Iris pigment epithelial cell (primary cell): ENCODE measurements at places on chromosomes 2 and 18.

DNA sequence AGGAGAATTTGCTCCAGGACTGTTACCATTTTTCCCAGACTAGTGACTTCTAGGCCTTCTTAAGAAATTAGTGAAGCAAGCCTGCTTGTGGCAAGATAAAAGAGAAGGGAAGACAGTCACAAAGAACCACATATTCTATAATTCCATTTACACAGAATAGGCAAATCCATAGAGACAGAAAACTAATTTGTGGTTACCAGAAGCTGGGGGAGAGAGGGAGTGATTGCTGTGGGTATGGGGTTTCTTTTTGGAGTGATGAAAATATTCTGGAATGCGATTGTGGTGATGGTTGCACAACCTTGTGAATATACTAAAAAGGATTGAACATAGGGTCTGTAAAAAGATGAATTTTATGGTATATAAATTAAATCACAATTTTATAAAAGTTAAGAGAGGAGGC is 37.5 kb upstream of the SIX2 start:
- peak; percentile 46 for DNase-seq

GRCh38 chr2:84894131-84894586 is 11.3 kb upstream of the TMSB10 start:
- DNase-seq = no peak

- no peak for DNase-seq
Measured at GRCh38 chr2:55001716-55002115, 48.5 kb downstream of the RTN4 start.

- DNase-seq = no peak
Measured at GRCh38 chr2:79271456-79271855, 111.9 kb upstream of the REG3A start.

DNA sequence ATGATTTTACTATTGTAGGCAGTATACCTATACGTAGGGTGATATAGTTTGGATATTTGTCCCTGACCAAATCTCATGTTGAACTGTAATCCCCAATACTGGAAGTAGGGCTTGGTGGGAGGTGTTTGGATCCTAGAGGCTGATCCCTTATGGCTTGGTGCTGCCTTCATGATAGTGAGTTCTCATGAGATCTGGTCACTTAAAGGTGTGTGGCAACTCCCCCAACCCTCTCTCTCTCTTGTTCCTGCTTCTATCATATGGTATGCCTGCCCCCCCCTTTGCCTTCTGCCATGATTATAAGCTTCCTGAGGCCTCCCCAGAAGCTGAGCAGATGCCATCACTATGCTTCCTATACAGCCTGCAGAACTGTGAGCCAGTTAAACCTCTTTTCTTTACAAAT is 1.7 kb upstream of the SERPINB10 start:
- no peak for DNase-seq

DNA sequence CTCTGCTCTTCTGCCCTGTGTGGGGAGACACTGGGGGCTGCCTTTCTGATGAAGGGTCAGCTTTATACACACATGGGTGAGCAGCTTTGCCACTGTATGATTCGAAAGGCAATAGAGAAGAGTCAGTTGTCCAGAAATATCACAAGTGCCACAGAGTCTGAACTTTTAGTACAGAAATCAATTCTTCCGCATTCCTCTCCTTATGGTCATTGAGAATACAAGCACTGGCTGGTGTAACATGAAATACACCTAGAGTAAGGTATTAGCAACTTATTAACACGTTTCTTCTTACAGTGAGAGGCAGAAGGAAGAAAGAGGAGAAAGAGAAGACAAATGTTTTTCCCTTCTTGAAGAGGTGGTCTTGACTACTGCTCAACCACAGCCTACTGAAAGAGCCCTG is 579.2 kb downstream of the ZEB2 start:
- DNase-seq = no peak

DNA sequence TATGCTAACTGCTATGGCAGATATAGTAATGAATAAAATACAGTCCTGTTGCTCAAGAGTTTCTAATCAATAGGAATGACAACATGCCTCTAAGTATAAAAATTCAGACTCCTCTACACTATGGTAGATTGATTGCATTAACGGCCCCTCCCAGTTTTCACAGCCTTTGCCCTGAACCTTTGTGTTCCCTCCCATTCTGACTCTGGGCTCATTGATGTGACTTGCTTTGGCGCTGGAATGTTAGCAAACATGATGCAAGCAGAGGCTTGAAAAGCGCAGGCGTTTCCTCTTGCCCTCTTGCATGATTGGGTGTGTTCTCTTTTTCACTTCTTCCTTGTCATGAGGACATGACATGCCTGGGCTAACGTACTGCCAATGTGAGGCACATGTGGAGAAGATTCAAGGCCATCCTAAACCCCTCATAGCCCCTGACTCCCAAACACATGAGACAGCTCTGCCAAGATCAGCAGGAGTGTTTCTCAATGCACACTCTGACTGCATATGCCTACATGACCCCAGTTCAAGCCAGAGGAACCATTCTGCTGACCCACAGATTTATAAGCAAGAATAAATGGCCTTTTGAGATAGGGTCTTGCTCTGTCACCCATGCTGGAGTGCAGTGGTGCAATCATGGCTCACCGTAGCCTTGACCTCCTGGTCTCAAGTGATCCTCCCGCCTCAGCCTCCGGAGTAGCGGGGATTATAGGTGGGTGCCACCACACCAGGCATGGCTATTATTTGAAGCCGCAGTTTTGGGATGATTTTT is 49.7 kb upstream of the CD28 start:
- peak; percentile 40 for DNase-seq

GRCh38 chr2:182132605-182133004 is 147.0 kb downstream of the PPP1R1C start:
- DNase-seq = peak; percentile 14

DNA sequence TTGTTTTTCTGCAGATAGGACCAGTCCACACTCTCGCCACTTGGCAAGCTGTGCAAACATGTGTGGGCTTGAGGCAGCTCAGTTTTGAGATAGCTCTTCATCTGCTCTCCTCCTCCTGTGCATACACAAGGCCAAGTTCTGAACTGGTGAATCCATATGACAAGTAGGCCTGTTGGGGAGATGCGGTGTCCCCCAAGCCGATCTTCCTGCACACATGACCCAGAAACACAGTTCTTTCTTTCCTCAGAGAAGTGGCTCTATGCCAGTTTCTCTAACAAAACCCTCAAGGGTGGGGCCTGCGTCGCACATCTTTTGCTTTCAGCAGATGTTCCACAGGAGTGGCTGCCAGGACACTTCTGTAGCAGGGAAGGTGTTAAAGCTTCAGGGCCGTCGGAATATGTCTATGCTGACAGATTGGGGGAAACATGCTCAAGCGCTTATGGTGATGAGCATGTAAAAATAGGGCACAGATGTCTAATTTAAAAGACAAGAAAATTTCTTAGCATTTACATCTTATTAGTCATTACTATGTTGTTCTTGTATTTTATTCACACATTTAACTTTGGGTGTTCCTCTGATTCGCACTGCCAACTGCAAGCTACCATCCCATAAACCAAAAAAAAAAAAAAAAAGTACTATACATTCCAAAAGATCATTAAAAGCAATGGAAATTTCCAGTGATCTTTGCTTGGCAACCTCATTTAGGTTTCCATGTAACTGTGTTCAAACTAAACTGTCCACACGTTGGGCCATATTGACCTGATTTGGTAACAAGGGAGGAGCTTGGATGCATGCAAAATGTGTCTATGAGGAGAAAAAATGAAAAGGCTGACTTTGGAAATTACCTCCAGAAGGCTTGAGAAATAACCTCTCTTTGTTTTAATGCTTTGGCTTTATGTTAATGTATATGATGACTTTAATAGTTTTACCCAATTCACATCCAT is 1055.5 kb upstream of the KLHL29 start:
- DNase-seq = no peak

DNA sequence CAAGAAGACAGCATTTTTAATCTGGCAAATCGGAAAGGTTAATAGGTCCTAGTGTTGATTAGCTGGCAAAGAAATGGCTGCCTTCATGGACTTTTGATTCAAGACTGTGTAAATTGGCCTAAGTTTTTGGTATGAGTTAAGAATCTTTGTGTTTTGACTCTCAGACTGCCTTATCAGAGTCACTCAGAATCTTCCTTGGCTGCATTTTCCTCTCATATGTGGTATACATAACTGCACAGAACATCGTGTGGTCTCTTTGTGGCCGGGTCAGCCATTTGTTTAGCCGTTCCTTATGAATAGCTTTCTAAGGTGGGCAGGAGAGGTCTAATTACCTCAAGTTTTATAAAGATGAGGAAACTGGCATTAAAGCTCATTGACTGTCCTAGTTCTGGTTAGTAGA is 30.1 kb downstream of the CAB39 start:
- no peak for DNase-seq

GRCh38 chr18:56647071-56647470 is 4.1 kb upstream of the WDR7 start:
- no peak for DNase-seq

DNA sequence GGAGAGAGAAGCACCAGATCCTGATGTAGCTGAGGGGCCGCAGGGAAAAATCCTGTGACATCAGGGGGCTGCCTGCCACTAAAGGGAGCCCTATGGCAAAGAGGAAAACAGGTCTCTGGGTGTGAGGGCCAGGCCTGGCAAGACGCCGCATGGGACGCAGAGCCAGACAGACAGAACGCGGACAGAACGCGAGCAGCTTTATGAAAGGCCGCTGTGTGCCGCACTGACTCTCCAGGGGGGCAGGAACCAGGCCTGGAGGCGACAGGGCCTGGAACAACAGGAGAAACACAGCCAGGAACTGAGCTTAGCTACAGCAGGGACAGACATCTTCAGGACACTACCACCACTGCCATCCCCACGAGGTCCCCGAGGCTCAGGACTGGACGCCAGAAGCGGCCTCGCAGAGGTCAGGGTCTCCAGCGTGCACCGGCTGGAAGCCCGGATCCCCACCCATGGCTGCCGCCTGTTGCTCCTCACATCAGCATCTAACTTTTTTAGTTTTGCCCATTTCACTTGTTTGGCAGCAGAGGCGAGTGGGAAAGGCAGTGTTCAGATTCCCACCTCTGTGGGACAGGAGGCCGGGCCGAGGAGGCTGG is 131.6 kb downstream of the VAPA start:
- DNase-seq = no peak

DNA sequence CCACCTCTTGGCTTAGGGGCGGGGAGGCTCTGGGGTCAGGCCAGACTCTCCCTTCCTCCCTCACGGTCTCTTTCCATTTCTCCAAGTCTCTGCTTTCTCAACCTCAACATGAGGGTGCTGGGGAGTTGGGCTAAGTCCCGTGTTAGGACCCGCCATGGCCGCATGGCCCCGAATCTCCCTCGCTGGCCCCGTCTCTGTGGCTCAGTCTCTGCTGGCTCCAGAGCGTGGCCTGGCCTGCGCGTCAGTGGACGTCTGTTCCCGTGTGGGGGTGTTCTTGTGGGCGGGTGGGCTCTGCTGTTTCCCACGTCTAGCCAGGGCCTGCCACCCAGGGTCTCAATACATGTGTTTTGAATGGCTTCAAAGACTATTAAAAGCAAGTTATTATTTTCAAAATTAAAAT is 12.4 kb downstream of the ALLC start:
- no peak for DNase-seq

- peak; percentile 94 for DNase-seq
Measured at GRCh38 chr2:164757934-164758695, 83.5 kb downstream of the COBLL1 start.

DNA sequence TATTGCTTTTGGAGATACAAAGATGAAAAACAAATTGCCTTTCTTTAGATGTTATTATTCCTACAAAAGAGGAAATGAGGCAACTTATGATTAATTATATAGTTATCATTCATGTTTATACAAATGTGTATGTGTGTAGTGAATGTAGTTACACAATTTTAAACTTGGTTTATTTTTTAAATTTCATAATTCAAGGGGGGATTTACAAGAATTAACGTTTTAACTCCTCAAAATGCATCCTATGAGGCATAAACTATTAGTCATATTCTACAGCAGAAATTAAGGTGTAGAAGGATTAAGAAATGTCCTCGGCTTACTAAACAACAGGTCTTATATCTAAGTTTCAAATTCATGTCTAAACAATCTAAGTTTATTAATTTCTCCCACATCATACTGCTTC is 1545.8 kb downstream of the LRP1B start:
- peak; percentile 28 for DNase-seq

- no peak for DNase-seq
Measured at GRCh38 chr2:71807581-71808451, 339.8 kb downstream of the CYP26B1 start.

- no peak for DNase-seq
Measured at GRCh38 chr2:60735496-60736250, 20.4 kb upstream of the PAPOLG start.

GRCh38 chr2:11899264-11899818 is 152.9 kb downstream of the LPIN1 start:
- peak; percentile 86 for DNase-seq

DNA sequence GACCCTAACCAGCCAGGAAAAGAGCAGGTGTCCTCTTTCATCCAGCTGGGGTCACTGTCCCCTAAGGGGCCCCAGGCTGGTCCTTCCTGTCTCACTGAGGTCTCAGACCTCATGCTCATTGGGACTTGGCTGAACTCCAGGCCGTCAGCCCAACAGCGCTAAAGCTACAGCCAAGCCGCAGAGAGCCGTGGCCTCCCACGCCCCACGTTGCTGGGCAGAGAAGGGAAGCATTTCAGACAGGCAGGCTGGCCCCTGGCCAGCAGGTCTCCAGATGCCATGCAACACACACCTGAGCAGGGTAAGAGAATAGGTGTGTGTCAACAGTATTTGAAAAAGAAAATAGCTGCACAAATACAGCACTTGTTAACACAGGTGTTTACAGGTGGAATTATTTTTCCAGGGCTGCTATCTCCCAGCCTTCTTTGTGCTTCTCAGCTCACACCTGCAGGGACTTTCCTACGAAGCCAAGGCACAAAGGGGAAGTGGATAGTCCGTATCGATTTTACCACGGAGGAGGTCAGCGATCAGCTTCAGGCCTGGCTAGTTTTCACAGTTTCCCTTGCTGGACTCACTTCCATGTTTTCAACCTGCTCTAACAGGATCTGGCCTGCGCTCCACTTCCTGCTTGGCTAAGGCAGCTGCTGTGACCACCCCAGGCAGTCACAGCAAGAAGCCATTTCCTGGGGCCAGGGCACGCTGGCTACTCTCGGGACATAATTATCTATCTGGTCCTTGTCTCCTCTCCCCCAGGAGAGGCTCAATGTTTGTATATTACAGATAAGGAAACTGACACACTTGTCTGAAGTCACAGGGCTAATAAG is 156.1 kb upstream of the ID2 start:
- peak; percentile 10 for DNase-seq

DNA sequence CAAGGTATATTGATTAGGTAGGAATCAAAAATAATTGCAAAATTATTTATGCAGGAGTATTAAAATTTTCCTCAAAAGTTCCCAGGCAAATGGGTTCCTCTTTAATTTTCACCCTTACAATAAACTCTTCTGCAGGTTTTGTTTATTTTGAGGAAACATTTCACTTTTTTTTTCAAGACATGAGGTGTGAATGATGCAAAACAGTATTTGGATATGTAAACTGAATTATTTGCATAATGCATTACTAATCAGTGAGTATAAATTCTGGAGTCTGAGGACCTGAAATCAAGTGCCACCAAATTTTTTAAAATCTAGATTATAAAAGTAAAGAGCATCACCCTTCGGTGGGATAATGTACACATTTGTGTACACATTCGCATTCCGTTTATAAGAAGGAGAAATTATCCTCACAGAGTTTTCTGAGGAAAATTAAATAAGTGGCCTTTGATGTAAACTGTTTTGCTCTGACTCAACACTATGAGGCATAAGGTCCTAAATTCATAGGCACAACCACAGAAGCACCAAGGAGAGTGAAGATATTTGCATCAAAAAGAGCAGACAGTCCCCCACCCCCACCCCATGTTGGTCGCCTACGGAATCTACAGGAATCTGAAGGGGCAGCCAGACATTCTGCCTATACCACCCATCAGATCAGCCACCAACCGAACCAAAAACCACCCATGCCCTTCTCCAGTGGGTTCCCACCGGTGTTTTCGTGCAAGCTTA is 33.1 kb downstream of the BCL11A start:
- DNase-seq = no peak
